Memory B cell (primary cell): ENCODE measurements at places on chromosomes 11 and 22.

DNA sequence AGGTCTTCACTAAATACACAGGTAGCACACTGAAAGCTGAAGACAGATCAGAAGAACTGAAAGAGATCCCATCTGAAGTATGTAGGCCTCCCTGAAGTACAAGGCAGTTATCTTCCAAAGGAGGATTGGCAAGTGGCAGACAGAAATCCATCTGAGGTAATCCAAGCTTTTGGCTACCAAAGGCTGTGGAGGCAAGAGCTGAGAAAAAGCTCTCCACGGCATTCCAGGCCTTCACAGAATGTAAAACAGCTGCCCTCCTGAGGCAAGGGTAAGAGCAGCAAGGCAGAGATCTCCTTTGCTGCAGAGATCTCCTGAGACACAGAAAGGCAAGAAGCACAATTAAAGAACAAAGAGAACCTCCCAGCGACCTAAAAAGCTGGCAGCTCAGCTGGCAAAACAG is 19.1 kb downstream of the PIK3C2A start:
- no peak for DNase-seq

- no peak for DNase-seq
Observed at GRCh38 chr11:34685864-34686263, 65.0 kb downstream of the EHF start.

DNA sequence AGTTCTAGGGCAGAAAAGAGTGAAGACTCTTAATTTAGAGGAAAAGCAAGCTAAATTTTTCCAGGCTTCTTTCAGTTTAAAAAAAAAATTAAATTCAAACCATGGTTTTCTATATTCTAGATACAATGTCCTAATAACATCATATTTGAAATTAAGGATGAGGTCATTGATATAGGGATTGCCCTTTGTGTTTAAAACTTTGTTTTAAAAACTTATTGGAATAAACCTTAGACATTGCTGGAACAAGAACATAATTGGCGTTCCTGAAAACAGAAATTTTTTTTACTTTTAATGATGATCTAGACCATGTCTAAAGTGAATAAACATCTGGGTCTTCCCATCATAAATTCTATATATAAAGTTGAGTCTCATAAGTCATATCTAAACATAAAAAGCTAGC is 859.4 kb upstream of the CHORDC1 start:
- no peak for DNase-seq

GRCh38 chr22:39241794-39242594 is 2.8 kb downstream of the PDGFB start:
- no peak for DNase-seq

- no peak for DNase-seq
Observed at GRCh38 chr22:38240734-38241252, 32.0 kb downstream of the TMEM184B start.

DNA sequence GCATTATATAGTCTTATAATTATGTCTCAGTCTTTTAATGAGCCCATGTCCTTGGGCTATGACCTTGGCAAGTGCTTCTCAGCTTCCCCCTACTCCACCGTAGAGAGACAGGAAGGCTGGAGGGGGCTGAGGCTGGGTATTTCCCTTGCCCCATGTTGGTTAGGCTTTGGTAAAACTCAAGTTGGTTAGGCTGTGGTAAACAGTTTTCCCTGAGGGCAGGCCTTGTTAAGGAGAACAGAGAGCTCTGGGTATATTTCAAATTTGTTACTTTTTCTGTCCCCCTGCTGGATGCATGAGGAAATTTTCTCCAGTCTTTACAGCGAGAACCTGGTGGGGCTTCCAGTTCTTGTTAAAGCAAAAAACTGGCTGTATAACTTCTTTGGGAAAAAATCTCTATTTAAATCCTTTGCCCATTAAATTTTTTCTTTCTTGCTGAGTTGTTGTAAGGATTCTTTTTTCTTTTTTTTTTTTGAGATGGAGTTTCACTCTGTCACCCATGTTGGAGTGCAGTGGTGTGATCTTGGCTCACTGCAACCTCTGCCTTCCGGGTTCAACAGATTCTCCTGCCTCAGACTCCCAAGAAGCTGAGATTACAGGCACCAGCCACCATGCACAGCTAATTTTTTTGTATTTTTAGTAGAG is 12.2 kb upstream of the DCHS1 start:
- DNase-seq = peak; percentile 32

- DNase-seq = no peak
Observed at GRCh38 chr22:47304854-47305253, 542.4 kb downstream of the TBC1D22A start.

- DNase-seq = no peak
Observed at GRCh38 chr22:17260950-17261349, 41.7 kb upstream of the ADA2 start.

DNA sequence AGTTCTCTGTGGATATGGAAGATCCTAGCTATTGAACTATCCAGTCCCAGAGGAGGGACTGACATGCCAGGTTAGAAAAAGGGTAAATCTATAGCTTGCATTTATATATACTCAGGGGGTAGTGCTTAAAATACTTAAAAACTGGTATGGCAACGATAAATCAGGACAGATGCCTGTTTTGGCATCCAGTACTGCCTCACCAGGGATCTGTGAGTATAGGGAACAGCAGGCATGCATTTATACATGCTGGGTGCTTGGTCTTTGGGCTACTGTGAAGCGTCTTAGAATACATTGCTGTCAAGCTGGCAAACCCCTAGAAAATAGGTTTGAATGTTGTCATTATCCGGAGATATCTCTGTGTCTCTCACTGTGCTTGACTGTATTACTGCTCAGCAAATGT is 94.2 kb upstream of the DRD2 start:
- no peak for DNase-seq

- no peak for DNase-seq
Observed at GRCh38 chr11:75602951-75603350, 40.9 kb downstream of the SERPINH1 start.

DNA sequence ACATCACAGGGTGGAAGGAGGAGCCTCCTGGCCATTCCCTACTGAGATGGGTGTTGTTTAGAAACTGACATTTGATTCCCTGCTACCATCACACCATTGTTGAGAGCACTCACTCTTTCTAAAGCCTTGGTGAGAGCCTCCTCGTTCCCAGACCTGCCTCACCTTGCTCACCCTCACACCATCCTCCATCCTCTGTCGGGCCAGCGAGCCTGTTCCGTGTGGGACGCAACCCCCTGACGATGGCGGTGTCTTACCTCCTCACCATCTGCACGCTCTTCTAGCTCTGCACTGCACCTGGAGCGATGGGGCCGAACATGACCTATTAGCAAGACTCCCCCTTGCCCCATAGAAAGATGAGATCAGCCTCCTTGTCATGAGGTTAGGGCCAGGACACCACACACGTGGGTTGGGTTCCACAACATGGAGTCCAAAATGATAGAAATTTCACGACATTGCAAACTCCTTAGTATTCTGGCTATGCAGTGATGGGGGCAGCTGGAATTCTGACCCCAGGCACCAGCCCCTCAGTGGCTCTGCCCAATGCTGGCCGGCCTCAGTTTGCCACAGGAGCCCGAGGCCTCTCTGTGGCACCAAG is 1017.9 kb downstream of the TBC1D22A start:
- no peak for DNase-seq

- no peak for DNase-seq
Observed at GRCh38 chr11:113647108-113647507, 59.0 kb downstream of the TMPRSS5 start.

- no peak for DNase-seq
Observed at GRCh38 chr22:46381142-46381541, 45.6 kb downstream of the TRMU start.

DNA sequence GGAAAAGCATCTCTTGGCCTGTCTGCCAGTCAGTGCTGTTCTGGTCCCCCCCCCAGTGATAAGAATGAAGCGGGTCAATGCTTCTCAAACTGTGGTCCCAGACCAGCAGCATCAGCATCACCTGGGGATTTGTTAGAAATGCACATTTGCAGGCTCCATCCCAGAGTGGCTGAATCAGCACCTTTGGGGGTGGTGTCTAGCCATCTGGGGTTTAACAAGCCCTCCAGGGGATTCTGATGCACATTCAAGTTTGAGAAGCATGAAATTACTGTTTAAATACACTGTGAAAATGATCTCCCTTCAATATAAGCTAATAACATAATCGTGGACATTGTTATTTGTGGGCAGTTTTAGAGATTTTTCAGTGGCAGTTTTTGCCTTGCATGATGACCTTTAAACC is 133.5 kb downstream of the MYO18B start:
- no peak for DNase-seq

- DNase-seq = no peak
Observed at GRCh38 chr11:122692444-122692843, 36.9 kb downstream of the UBASH3B start.

DNA sequence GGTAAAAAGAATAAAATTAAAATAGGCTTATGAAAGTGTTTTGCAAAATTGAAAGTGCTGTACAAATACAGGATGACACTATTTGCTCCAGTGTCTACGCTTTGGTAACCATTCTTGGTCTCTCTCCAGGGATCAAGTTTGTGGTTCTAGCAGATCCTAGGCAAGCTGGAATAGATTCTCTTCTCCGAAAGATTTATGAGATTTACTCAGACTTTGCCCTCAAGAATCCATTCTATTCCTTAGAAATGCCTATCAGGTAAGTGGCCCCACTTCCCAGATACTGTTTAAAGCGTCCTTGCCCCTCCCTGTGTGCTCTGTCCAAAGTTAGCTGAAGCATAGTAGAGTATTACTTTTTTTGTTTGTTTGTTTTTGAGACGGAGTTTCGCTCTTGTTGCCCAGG is 3.1 kb downstream of the TRAPPC4 start:
- DNase-seq = no peak

DNA sequence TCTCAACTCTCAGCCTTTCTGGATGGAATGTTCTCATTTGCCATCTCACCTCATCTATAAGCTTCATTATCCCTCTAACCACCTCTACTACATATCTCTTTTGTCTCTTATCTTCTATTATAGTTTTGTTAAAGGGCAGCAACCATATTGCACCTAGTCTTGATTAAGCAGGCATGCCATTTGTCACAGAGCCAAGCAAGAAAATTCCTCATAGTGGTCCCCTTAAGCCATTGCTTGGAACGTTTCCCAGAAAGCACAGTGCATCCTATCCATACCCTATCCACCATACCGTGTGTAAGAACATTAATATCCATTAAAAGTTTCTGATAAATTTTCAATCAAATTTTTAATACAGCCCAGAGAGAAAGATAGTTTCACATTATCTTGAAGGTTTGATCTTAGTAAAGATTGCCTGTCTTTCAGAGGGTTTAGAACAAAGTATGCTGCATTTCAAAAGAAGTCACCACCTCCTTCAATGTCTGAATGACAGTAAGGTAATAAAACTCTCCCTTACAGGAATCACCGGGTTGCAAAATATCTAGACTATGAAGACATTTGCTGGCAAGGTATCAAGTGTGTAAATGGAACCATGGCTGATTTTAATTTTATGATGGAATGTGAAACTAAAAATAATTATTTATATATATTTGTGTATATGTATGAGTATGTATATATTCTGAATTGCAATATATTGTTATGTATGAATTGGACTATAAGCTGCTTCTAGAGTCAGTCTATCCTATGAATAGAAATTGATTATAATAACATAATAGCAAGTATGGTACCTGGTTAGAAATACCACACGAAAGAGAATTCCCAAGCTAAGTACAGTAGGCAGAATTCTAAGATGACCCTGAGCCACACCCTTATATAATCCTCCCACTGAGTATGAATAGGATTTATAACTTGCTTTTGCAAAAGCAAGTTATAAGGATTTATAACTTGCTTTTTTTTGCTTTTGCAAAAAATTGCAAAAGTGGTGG is 1296.3 kb downstream of the LRRC4C start:
- no peak for DNase-seq

GRCh38 chr11:12196308-12196707 is 85.9 kb downstream of the MICAL2 start:
- DNase-seq = no peak

- DNase-seq = no peak
Observed at GRCh38 chr22:35443790-35444684, 44.1 kb downstream of the MCM5 start.

- DNase-seq = no peak
Observed at GRCh38 chr22:46377525-46378425, 42.3 kb downstream of the TRMU start.

DNA sequence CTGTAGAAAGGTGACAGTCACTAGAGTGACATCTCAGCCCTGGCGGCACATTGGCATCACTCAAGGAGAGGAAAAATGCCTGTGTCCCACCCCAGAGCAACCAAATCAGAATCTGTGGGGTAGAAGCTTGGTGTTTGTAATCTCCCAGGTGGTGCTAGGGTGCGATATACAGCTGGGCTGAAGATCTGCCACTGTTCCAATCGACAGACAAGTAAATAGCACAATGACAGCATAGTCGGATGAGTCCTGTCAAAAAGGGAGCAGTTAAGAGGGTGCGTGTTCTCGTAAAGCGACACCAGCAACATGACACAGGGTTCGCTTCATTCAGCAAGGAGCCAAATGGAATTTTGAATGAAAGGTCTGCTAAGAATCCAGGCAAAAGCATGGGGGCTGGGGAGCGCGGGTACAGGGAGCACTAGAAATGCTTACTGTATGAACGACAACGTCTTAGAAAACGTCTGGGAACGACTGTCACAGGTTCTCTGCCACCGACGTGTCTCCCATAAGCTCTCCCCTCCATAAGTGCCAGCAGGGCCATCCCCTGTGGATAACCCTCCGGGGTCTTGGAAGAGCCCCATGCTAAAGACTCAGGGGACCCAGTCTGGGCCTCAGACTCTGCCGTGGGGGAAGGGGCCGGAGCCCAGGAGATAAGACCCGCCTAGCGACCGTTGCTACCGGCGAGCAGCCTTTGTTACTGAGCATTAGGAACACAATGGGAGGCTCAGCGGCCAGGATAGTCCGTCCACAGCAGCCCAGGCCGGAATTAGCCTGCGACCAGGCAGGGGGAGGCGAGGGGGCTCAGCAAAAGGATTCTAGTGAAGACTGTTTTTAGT is 20.8 kb downstream of the ADA2 start:
- no peak for DNase-seq

DNA sequence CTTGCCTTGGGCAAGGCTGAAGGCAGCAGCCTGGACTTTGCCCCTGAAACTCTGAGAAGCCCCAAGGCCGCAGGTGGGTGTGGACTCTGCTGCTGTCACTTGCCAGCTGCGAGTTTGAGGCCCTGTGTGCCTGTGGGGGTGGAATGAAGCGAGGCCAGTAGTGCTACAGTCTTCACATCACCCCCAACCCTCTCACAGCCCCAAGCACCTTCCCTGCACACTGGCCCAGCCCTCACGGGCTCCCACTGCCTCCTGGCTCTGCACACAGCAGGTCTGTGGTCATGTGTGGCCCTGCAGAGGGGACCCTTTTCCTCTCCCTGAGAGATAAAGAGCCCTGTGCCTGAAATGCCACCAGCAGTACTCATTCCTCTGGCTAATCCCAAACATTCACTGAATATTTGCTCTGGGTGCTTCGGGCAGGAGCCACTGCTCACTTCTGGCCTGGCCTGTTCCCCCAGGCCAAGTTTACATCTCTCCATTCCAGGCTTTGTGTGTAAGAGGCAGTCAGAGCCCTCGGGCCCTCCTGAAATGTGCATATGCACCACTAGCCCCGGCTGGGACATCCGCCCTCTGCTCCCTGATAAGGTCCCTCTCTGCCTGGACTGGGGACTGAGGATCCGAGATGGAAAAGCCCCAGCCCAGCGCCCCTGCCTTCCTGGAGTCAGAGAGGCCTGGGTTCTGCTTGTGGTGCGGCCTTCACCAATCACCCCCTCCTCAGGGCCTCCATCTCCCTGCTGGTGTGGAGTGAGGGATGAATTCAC is 17.7 kb downstream of the MGAT3 start:
- DNase-seq = no peak

GRCh38 chr11:103051981-103052380 is 40.0 kb downstream of the DCUN1D5 start:
- no peak for DNase-seq

- DNase-seq = no peak
Observed at GRCh38 chr11:116376054-116376453, 396.7 kb downstream of the BUD13 start.
